ENCODE measurements at places on chromosomes 1 and 21. TPM values are rescaled to one million over a fixed set of nuclear protein-coding genes. Genes with fewer than 3 reads are reported as not detected.
A peak's percentile ranks its signal among the peaks of the same experiment; 100 is the strongest.

Gene GJA9
- total RNA-seq: not detected

Gene ERICH3
- total RNA-seq: 0.49 TPM

DNA sequence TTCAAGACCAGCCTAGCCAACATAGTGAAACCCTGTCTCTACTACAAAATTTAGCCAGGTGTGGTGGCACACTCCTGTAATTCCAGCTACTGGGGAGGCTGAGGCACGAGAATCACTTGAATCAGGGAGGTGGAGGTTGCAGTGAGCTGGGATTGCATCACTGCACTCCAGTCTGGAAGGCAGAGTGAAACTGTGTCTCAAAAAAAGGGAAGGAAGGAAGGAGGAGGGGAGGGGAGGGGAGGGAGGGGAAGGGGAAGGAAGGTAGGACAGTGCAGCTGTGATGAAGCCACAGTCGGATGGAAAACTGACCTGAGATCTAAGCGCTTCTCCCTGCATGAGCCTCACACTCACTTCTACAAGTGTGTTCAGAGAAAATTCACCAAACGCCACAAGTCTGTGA, 22.0 kb upstream of the FHAD1 start:
- DNase-seq: no peak

- no peak for DNase-seq
Observed at GRCh38 chr1:34763142-34763781, 3.7 kb downstream of the GJB4 start.

DNA sequence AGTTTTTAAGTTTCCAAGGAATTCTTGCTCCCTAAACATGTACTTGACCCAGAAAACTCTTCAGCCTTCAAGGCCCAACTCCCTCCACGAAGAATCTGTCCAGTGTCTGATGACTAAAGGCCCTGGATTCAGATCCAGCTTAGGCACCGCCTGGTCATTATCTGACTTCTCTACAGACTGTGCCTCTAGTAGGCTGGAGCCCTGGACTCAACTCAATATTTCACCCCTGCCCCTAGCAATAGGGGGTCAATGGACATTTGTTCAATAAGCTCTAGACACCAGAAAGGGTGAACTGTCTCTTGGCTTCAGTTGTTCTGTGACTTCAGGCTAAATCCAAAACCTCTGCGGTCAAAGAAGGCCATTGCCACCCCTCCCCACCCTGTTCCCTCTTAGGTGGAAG, 34.5 kb downstream of the NUAK2 start:
- DNase-seq: no peak

DNA sequence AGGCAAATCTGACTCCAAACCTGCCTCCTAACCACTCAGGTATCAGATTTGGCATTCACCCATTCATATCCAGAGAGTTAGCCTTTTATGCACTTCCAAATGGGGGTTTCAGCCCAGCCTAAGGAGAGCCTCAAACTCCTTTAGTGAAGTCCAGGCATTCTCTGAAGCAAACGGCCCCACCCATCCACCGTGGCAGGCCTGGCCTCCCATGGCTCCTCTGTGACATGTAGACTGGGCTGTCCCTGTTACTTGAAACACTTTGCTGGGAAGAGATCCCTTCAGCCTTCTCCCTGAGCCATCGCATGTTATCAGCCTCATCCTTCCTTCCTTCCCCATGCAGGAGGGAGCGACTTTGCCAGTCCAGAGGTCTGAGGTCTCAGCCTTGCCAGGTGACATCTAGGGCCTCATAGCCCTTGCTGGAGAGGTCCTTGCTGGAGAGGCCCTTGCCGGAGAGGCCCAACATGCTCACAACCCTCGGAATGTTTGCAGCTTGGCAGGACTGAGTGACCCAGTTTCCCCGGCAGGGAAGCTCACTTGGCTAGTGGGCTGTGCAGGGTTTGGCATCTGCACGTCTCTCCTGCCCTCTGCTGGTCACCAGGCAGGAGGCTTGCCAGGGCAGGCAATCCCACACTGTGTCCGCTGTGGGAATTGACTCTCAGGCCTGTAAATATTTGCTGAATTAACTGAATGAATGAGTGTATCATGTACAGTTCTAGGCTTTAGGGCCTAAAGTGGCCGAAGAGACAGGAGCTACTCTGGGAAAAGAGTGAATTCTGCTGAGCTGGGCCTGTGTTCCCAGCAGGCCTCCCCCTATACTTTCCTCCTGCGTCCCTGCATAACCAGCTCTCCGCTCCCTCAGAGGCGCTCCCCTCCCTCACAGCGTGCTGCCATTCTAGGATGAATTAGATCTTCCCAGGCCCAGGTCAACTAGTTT, 26.7 kb upstream of the RBM15 start:
- no peak for DNase-seq

GRCh38 chr21:36606287-36606982, 92.5 kb upstream of the SIM2 start:
- DNase-seq: no peak

GRCh38 chr1:14677292-14677971, 78.9 kb downstream of the KAZN start:
- no peak for DNase-seq

GRCh38 chr1:200384818-200385390, 24.9 kb downstream of the ZNF281 start:
- no peak for DNase-seq

GRCh38 chr1:244952280-244952933, 88.1 kb upstream of the HNRNPU start:
- DNase-seq: no peak

DNA sequence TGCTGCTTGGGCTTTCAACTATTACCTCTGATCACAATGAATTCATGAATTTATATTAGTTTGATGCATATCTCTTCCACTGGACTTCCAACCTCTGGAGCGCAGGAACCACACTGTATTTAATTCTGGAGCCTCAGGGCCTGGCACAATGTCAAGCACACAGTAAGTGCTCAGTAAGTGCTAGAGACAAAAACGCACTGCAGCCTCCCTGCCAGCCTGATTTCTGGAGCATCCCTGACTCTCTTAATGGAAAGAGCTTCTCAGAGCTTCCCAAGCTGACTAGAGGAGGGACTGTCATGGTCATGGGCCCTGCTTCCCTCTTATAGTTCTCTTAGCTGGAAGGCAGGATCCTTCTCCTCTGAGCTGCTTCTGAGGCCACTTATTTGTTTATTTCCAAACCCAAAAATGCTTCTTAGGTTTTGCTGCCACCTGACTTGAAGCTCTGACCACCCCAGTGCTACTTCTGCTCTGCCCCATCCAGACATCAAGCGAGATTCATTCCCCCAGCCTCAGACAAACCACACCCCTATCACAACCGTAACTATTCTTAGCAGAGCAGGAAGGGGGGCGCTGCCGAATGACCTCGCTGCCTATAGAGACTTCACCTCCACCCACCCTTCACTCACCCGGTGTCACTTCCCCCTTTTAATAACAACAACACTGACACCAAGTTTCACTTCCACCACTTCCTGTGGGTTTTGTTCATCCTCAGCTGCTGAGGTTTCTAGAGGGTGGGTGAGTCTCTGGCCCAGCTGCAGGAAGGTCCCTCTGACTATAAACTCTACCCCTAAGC, 33.6 kb downstream of the NUAK2 start:
- DNase-seq: no peak

- no peak for DNase-seq
Observed at GRCh38 chr1:68119445-68119844, 69.0 kb upstream of the DIRAS3 start.

DNA sequence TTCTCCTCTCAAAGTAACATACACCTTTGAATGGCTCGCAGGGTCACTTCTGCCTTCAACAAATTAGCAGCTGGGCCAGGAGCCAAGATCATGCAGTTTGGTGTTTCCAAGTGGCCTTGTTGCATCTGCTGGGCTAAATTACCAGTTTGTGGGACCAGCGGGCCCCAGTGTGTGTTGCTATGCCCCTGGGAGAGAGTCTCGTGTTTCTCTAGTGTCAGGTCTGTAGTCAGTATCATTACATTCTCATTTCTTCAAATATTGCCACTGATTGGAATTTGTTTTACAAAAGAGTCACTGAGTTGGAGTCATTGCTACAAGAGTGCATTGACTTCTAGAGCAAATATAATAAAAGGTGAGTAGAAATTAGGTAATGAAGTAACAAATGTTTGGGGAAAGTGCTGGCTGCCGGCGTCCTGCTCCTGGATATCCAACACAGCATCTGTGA, 35.5 kb downstream of the RHOU start:
- no peak for DNase-seq

DNA sequence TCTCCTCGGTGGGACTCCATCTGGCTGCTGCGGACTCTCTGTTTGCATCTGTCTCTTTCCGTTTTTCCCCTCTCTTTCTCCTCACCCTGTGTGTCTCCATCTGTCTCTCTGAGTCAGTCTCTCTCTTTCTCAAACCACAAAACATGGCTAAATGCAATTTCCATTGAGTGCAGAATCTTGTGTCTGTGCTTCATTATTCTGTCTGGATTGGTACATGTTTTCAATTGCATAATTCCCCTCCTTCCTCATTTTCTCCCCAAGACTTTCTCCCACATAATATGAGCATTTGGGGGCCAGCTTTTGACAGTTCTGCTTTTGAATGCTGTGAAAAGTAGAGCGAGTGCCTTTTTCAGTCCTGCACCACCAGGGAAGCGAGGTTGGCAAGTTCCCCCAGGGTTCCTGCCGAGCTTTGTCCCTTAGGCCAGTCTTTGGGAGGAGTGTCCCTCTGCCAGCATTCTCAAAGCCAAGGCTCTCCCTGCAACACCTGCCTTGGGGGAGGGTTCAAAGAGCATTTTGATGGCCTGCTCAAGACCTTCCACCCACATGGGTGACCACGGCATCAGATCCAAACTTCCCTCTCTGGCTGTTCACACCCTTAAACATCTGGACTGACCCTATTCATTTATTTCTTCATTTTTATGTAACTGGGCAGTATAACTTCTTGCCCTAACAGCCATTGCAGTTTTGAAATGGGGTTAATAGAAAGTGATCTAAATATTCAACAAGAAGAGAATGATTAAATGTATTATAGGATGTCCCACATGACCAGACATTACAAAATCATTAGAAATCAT, 32.8 kb upstream of the SCMH1 start:
- DNase-seq: no peak

DNA sequence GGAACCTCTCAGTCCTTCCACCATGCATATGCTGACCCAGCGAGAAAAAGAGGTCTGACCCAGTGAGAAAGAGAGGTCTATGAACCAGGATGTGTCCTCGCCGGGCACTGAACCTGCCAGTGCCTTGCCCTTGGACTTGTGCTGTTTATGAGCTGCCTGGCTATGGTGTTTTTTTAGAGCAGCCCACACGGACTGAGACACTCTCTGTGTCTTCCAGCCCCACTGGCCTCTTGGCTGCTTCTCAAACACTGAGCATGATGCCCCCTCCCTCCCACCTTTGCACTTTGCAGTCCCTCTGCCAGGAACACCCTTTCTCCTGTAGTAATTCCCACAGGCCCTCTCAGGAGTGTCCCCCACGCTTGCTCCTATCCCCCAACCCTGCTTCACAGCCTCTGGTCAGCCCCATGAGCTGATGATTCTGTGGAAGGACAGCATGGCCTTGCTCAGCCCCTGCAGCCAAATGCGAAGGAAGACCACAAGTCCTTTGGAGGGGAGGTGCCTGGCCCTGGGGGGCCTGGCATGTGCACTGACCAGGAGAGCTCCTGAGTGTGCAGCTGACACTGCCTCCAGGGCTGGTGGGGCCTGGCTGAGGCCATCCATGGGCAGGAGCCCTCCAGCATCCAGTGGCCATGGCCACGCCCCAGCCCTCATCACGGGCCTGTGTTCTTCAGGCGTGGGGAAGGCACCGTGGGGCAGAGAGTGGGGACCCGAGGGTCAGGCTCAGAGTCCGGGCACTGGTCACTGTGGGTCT, 23.8 kb downstream of the WNT3A start:
- DNase-seq: no peak

GRCh38 chr1:14842891-14843290, 244.4 kb downstream of the KAZN start:
- DNase-seq: no peak

DNA sequence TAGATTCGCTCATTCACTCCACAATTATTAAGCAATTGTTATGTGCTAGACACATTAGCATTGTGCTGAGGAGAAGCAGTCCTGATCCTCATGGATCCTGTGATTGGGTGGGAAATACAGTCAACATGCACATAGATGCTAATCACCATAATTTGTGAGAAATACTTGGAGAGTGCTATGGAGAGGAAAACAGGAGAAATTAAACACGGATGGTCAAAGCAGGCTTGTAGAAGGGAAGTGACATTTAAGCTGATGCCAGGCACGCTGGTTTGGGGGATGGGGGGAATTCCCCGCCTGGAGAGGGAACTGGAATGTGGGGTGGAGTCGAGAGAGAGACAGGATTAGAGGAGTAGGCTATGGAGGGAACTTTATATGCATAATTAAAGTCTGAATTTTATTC, 52.2 kb upstream of the L1TD1 start:
- no peak for DNase-seq

- DNase-seq: peak; percentile 43
Observed at GRCh38 chr1:34268311-34268954, 91.7 kb downstream of the C1orf94 start.

GRCh38 chr1:119711804-119712341, at the start of gene PHGDH:
Gene PHGDH, plus strand, starts transcription at chr1:119711934. Its CDS starts 89 bp downstream, at chr1:119712023.
- DNase-seq: no peak

GRCh38 chr21:41766883-41767605, at the start of gene RIPK4:
Gene RIPK4, minus strand, starts transcription at chr21:41767052. Its CDS starts 11 bp downstream, at chr21:41767041.
- DNase-seq: no peak

All from vagina (tissue), 2 donors.